Stimulated activated CD8-positive, alpha-beta memory T cell treated with anti-CD3 and anti-CD28 coated beads, Interleukin-4, amount 100 ng/mL, for 4 hours (primary cell): ENCODE measurements at places on chromosomes 5 and 9.

DNA sequence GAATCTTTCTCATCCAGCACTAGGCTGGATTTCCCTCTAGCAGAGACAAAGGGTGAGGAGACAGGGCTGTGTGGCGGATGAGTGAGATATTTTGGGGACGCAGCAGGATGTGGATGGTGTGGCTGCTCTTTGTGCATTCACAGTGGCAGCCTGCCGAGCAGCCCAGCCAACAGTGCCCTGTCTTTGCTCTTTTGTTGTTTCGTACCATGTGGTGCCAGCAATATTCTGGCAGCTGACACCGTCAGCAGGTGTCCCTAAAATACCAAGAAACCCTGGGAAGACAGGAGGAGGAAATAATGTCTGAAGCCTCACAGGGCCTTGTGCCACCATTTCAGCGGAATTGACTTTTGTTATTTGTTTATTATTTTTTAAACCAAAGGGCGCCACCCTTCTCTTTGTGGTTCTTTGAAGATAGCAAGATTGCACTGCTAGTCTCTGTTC, 141.4 kb downstream of the CCDC192 start:
- DNase-seq, result no peak

GRCh38 chr5:128432913-128433440, 105.1 kb downstream of the FBN2 start:
- DNase-seq, result no peak

DNA sequence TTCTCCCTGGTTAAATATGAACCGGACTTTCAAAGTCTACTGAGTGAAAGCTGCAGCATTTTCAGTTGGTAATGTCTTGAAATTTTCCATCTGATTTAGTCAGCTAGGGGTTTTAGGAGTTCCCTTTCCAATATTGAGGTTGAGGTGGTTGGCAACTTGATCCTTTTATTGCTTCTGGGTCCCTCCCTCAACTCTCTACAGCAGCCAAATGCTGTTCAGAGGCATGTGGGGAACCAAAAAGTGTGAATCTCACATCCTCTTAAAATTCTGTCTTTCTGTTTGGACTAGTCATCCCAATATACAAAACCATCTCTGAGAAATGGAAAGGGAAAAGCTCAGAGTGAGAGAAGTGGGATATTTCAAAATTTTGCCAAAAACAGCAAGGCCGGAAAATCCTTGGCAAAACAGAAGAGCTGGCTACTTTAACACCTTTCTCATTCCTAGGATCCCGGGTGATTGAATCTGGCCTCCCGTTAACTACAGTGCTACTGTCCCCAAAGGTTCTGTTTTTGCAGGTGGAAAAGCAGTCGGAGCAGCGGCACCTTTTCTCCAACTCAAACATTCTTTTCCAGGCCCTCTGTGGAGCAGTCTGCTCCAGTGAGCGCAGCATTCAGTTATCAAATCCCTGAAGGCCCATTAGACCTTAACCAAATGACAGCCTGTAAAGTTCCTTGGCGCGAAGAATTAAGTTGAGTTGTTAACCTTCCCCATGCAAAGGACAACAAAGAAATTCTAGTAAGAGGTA, 345.9 kb upstream of the NUDT12 start:
- no peak for DNase-seq

GRCh38 chr5:158792976-158793375, 306.7 kb downstream of the EBF1 start:
- DNase-seq, result no peak

GRCh38 chr9:123267481-123268198, 746 bp downstream of the STRBP start:
- DNase-seq, result no peak

DNA sequence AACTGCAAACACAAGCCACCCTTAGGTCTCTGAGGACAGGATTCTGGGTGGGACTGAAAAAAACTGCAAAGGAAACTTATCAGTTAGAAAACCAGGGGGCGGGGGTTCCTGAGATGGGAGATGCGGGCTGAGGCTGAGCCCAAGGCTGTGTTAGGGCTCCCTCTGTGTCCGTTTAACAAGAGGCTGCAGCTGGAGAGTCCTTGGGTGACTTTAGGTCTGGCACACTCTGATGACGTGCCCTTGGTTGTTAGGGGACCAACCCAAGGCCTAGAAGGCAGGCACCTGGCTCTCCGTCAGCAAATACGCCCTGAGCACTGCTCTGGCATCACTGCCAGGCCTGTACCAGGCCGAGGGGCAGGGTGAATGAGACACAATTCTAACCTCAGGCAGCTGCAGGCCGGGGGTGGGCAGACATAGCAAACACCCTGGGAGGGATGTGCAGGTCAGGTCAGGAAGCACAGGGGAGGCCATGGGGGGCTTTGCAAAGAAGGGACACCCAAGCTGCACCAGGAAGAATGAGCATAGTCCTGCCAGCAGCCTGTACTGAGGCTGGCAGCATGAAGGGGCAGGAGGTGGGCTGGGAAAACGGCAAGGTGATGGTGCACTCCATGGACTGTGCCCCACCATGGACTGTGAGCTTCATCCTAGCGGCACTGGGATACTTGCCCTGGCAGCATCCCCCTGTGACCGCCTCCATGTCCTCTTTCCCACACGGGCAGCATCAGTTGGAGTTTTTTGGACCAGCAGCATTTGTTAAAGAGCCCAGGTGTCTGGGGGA, 137.9 kb downstream of the GABBR2 start:
- no peak for DNase-seq

- no peak for DNase-seq
These were observed 5.7 kb upstream of the PRXL2C start for GRCh38 chr9:96660692-96661248.

- DNase-seq, result no peak
These were observed 30.2 kb downstream of the MAML1 start for GRCh38 chr5:179762781-179763176.

DNA sequence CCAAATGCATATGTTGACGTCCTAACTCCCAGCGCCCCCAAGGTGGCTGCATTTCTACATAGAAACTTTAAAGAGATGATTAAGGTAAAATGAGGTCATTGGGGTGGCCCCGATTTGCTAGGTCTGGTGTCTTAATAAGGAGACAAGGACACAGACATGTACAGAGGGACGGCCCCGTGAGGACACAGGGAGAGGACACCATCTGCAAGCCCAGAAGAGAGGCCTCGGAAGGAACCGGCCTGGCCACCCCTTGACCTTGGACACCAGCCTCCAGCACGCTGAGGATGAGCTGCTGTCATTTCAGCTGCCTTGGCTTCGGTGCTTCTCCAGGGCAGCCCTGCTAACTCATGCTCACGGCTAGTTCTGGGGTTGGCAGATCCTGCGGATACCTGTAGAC, 73.2 kb downstream of the MRPL36 start:
- DNase-seq, result no peak

- DNase-seq, result no peak
These were observed 86.5 kb upstream of the ANKRD55 start for GRCh38 chr5:56319526-56320181.

DNA sequence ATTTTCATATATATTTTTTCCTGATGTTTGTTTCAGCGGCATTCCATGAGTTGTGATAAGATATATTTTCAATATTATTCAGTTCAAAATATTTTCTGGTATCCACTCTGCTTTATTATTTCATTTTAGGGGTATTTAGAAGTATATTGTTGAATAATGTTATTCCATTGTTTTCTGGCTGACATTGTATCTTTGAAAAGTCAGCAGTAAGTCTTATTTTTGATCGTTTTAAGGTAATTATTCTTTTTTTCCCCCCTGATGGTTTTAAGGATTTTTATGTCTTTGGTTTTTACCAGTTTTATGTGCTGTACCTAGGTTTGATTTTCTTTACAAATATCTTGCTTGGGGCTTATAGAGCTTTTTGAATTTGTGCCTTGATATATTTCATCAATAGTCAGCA, 6.6 kb upstream of the GLRA1 start:
- no peak for DNase-seq

DNA sequence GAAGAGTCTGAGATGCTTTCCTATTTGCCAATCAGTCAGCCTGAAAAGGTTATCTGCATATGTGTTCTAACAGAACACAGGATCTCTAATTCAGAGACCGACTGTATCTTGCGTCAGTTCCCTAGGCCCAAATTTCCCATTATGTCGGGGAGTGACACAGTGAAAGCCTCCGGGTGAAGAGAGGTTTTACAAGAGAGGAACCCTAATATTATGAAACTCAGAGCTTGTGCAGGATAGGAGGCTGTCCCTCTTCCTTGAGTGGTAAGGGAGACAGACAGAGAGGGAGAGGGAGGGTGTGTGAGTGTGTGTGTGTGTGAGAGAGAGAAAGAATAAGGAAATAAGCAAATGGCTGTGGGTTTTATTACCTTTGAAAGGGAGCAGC, 1.9 kb downstream of the CD14 start:
- no peak for DNase-seq

DNA sequence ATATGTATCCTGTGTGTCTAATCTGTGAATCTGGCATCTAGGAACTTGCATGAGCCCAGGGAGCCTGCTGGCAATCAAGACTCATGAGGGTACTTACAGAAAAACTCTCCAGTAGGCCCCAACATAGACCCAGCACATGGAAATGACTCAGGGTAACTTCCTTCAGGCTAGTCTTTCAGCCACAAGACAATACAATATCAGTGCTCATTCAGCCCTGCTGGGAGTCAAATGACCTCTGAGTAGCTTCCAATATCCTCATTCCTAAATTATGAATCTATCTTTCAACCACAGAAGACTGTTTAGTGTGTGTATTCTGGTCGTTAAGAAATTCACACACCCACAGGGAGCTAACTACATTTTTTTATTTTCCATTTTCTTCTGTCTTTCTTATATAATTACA, 1273.0 kb downstream of the EFNA5 start:
- no peak for DNase-seq

DNA sequence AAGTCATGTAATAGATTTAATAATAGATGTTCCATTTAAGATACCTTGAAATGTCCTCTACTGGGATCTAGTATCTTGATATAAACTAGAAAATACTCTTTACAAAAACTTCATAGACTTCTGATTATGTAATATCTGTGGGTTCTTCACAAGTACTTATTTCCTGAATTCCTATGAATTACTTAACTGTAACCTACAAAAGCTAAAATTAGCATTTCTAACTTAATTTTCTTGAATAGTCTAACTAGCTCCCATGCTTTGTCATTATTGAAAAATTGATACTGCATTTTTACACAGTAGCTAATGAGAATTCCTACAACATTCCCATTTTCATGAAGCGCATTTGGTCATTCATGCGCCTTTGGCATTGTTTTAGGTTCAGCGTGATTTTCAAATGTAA, 1828.2 kb downstream of the MAT2B start:
- DNase-seq, result no peak

- no peak for DNase-seq
These were observed 74.5 kb downstream of the WNK2 start for GRCh38 chr9:93258419-93258817.

DNA sequence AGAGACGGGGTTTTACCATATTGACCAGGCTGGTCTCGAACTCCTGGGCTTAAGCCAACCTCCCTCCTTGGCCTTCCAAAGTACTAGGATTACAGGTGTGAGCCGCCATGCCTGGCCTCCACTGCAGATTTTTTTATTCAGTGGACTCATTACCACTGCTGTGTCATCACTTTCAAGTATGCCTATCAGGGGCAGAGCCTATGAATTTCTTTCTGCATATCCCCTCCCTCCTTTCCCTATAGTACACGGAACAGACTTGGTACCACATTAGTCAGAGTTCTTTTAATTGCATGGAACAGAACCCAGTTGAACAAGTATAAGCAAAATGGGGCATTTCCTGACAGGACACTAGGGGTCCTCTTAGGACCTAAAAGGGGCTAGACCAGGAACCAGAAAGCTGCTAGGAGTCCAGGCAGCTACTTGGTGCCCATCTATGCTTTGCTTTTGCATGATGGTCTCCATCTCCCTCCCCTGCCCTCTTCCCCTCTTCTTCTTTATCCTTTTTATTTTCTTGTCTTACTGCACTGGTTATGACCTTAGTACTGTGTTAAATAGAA, 5.8 kb downstream of the BSPRY start:
- DNase-seq, result no peak

DNA sequence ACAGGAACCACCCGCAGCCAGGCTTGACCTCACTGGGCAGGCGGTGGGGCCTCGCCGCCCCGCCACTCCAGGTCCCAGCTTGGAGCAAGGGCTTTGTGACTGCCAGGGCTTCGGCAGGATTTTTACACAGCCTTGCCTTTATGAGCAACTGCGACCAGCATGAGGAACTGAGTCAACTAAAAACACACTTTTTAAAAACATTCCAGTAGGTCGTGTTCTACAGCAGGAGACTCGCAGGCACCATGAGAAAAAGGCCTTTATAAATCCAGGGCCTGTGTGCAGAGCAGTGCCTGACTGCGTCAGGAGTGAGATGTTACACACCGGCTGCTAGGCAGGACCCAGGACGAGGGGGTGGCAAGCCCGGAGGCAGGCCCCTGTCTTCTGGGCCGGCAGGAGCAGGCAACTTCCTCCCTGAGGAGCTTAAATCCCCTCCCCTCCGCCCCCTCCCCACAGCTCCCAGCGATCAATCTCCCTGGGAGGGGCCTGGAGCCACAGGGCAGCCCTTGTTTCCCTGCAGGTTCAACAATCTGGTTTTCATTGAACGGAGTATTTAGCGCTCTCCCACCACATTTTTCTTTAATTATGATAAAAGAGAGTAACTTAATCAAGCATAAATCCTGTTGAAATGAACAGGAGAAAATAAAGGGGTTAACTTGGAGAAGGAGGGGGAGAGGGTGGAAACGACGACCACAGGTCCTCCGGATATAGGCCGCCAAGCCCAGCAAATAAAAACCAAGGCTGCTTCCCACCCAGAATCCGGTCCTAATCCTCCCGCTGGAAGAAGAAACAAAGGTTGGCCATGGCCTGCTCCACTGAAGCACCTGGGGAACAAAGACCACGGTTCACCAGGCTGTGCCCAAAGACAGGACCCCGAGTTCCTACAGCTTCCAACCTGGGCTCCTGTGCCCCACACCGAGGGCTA, 92.5 kb downstream of the ROR2 start:
- DNase-seq, result no peak

- DNase-seq, result no peak
These were observed 89.3 kb downstream of the COL5A1 start for GRCh38 chr9:134730761-134731496.

GRCh38 chr5:139078345-139078744, 119.8 kb downstream of the SIL1 start:
- no peak for DNase-seq

- no peak for DNase-seq
These were observed 5.9 kb downstream of the SSNA1 start for GRCh38 chr9:137194388-137194787.

DNA sequence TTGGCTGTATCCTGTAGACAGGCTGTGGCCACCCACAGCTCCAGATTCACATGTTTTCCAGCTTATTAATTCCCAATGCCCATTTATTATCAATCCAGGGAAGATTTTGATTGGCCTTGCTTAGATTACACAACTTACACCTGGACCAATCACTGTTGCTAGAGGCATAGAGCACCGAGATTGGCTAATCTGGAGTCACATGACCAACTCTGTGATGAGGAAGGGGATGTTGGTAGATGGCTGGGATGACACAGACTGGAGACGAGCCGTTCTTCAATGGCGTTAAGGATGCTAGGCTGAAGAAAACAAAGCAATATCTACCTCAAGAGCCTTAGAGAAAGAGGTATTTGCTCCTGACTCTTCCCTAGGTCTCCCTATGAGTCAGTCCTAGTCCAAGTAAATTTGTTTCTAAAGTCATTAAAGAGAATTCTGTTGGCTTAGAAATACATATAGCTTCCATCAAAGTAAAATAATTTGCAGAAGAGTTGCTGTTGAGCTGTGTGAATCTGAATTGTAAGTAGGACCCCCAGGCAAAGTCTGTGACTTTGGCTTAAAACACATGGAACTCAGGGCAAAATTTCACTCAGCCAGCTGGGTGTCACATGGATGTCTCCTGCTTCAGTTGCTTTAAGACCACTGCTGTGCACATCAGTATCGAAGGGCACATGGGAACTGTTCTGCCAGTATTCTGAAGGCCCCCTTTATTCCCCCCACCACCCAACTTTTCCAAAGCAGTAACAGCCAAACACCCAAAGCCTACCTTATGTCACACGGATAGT, 326.4 kb upstream of the KLF4 start:
- no peak for DNase-seq

GRCh38 chr9:126695701-126696400, 82.1 kb downstream of the LMX1B start:
- DNase-seq, result no peak
